ENCODE measurements at places on chromosomes 16 and 17.

DNA sequence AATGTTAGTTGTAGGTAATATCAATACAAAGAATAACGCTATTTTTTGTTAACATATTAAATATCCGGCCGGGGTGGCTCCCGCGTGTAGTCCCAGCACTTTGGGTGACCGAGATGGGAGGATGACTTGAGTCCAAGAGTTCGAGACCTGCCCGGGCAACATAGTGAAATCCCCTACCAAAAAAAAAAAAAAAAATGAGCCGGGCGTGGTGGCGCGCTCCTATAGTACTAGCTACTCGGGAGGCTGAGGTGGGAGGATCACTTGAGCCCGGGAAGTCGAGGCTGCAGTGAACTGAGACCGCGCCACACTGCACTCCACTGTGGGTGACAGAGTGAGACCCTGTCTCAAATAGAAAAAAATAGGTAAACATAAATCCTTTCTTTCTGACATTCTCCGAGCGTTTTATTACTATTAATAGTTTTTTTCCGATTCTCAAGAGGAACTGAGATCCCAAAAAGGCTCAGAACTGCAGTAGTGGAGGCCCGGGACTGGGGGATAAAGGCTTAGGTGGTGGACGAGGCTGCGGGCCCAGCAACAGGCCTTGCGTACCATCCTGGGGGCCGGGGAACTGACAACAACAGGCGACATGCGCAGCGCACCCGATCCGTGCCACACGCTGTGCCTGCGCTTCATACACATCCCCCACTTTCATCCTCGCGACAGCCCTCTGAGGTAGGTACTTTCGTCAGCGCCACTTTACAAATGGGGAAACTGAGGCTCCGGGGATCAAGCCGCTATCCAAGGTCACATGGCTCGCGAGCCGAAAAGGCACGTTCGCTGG, 919 bp downstream of the N4BP1 start:
- peak; percentile 25 for DNase-seq

DNA sequence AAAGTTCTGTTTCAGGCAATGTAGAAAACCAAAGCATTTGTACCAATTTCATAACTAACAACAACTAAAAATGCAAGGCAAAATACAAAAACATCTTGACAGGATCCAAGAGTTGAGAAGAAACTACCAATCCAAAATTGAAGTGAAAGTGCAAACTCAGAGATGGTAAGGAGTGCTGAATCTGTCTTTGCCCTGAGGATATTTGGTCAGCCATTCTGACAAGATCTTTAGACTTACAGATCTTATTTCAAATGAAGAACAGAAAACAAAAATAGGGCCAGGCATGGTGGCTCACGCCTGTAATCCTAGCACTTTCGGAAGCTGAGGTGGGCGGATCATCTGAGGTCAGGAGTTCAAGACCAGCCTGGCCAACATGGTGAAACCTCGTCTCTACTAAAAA, 412.8 kb downstream of the ZFHX3 start:
- no peak for DNase-seq

DNA sequence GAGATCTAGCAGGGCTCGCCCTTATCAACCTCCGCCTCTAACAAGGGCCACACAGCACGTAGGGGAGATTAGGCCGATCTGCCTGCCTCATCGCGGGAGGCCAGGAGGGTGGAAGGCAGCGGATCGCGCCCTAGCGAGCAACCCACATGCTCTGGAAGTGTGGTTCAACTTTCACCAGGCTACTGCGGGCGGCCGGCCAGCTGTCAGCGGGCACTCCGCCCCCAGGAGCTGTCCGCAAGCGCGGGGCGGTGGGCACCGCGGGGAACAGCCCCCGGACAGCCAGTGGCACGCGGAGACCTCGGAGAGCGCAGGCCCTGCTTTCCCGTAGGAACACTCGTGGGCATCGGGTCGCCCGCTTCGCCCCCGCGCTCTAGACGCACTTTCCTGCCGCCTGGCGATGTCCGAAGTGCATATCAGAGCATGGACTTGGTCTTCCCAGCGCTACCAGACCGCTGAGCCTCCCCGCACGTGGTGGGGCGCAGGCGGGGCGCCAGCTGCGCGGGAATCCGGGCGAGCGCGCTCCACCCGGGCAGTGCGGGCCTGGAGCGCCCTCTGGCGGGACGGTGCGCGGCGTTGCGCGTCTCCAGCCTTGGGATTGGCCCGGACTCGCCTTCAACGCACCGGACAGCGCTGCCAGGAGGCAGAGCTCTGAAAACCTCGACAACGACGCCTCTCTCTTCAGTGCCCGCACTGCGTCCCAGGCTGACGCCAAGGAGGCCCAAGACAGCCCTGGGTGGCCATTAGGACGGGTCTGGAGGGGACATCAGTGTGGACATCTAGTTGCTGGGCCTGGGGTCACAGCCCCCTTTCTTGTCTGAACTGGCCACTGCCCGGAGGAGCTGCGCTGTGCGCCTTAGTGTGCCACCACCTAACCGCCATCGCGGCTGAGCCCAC, 3.6 kb upstream of the ZNHIT3 start:
- peak; percentile 75 for DNase-seq

DNA sequence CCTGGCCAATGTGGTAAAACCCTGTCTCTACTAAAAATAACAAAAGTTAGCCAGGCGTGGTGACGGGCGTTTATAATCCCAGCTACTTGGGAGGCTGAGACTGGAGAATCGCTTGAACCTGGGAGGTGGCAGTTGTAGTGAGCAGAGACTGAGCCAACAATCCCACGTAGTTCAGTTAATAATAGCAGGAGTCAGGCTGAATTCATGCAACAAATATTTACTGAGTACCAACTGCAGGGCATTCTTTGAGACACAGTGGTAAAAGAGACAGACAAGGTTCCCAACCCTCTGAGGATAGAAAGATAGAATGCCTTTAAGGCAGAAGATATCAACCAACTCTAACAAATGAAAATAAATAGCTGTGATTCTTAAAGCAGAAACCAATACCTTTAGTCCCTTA, 39.1 kb downstream of the SPOP start:
- no peak for DNase-seq

DNA sequence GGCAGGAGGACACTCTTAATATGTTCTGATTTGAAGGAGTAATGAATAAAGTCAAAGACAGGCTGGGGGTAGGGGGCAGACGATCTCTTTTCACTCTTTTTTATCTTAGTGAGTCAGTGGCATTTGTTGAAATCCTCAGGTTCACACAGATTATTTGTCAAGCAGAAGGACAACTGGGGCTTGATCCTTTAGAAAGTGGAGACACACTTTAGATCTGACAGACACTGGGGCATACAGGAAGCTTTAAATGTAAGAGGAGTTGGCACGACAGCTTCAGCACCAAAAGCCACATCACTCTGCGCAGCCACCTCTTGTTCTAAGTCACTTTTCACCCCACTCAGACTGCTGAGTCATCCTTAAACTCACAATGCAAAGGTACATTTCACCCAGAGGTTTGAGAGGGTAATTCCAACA, 121.5 kb downstream of the STXBP4 start:
- DNase-seq: peak; percentile 11

GRCh38 chr17:72691017-72691416, 401.5 kb downstream of the SLC39A11 start:
- DNase-seq: no peak
